Stimulated activated CD4-positive, alpha-beta T cell treated with anti-CD3 and anti-CD28 coated beads, Interleukin-15, amount 100 ng/mL, for 24 hours (primary cell): ENCODE measurements at places on chromosomes 2 and 18.

GRCh38 chr2:48912110-48912509 is 156.6 kb upstream of the LHCGR start:
- no peak for DNase-seq

- DNase-seq: no peak
Observed at GRCh38 chr2:55587-56448, 9.5 kb upstream of the FAM110C start.

GRCh38 chr18:46917108-46917802 is at the start of the genes KATNAL2 and PIAS2:
KATNAL2 (plus strand) TSS chr18:46917602; CDS start chr18:46946873, 29,271 bp downstream.
PIAS2 (minus strand) TSS chr18:46917507; CDS start chr18:46917345, 162 bp downstream.
- peak; percentile 82 for DNase-seq

DNA sequence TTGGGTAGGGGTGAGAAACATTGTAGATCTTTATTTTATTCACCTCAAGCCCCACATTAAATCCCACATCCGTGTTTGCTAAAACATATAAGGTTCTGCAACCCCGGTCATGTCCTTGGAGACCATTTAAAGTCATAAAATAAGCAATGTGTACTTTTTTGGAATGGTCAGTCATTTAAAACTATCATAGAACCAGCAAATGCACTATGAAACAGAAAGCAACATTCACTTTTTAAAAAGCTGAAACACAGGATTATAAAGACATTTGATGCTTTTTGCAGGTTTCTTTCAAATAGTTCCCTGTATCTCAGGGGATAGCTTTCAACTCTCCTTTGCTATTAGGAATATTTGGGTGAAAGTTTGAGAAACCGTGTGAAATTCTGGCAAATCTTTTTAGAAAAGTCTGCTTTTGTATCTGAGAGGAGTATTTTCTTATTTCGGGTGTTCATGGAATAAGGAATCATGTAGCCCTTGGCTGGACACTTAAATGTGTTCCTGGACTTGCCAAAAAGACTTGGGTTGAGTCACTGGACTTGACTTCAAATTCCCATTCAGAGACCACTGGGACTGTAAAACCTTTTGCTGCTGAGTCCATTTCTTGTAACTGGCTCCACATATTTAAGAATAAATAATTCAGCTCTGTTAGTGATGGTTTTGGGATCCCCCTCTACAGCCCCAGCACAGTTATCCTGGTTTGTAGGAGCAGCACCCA is 5.9 kb upstream of the CETN1 start:
- DNase-seq: no peak

DNA sequence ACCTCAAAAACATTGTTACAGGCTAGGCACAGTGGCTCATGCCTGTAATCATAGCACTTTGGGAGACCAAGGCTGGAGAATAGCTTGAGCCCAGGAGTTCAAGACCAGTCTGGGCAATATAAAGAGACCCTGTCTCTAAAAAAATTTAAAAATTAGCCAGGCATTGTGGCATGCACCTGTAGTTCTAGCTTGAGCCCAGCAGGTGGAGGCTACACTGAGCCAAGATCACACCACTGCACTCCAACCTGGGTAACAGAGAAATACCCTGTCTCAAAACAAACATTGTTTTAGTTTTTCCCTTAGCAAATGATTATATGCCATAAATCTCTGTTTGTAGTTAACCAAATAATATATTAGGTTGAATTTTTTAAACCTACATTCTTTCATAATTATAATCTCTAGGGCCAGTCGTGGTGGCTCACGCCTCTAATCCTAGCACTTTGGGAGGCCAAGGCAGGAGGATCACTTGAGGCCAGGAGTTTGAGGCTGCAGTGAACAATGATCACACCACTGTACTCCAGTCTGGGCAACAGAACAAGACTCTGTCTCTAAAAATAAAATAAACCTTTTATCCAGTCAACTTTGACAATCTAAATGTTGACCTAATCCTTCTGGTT is 13.3 kb upstream of the CYP20A1 start:
- DNase-seq: peak; percentile 37

DNA sequence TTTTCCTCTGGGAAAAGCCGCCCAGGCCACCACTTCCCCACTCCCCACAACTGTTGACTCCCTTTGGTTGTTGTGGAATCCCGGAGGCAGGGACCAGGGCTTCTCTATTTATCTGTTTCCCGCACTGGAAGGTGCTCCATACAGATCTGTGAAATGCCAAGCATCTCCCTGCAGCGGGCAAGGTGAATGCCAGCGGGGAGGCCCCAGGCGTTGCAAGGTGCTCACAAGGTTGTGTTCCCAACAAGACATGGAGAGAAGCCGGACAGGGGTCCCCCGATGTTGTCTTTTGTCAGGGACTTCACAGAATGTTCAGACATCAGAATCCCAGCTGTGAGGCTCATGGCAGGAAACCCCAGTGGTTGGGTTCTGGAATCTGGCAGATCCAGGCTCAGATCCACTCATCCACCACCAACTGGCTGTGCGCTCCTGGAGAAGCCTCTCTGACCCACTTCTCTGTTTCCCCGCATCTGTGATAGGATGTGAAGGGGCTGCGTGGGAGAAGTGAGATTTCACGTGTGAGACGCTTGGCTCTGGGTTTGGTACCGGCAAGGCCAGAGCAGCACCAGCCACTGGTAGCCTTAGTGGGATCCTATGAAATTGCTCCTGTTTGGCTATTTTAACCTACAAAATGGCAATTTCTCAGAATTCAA is 8.6 kb upstream of the NEU2 start:
- no peak for DNase-seq

GRCh38 chr2:150491943-150492342 is 4.5 kb upstream of the RND3 start:
- DNase-seq: no peak

DNA sequence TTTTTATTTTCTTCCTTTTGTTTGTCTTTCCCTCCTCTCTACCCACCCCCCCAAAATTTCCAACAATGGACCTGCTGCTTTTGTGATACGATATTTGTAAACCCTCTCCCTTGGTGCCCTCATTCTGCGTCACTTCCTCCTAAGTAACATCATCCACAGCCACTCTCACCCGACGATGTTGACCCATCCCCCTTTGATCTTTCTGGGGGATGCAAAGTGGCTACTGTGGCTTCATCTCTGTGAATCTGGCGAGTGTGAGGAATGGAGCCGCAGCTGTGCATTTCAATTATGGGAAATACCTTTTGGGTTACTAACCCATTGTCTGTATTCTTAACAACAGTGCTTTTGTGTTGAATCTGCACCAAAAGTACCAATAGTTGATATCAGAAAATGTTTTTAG is 19.4 kb downstream of the ANTXR1 start:
- no peak for DNase-seq

DNA sequence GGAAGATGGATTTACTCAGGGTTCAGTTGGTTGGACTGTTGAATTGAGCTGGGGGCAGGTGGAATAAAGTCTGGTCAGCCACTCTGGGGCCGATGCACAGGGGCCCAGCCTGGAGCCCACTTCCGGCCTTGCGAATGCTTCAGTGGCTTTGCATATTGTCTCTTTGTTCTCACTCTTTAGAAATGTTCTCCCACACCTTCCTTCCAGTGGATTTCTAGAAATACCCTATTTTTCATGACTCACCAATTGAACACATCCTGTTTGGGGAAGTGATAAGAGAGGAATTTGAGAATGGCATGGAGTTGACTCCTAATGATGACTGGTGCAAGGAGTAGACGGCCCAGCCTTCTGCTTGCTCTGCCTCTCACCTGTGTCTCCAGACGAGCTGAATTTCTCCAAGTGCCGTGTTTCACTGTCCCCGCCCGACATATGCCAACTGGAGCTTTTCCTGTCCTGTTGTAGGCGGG is 28.1 kb downstream of the ASAP2 start:
- DNase-seq: no peak

DNA sequence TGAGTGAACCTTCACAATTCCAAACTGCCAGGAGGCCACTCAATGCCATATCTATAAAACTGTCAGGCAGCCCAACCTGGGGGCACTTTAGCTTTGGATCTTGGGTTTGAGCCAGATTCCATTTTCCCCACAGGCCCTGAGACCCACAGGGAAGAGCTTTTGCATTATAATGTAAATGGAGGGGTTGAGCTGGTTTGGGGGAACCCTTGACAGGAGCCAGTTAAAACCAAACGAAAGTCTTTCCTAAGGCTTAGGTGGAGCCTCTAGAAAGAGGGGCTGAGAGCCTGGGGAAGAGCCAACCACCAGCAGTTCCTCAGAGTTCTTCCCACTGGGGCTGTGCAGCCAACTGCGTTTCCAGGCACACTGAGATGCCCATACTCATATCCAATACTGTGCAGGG is 42.7 kb downstream of the BCL11A start:
- no peak for DNase-seq

GRCh38 chr2:72116081-72116533 is 31.6 kb downstream of the CYP26B1 start:
- DNase-seq: no peak

- DNase-seq: no peak
Observed at GRCh38 chr18:21049306-21049705, 62.3 kb downstream of the ROCK1 start.

DNA sequence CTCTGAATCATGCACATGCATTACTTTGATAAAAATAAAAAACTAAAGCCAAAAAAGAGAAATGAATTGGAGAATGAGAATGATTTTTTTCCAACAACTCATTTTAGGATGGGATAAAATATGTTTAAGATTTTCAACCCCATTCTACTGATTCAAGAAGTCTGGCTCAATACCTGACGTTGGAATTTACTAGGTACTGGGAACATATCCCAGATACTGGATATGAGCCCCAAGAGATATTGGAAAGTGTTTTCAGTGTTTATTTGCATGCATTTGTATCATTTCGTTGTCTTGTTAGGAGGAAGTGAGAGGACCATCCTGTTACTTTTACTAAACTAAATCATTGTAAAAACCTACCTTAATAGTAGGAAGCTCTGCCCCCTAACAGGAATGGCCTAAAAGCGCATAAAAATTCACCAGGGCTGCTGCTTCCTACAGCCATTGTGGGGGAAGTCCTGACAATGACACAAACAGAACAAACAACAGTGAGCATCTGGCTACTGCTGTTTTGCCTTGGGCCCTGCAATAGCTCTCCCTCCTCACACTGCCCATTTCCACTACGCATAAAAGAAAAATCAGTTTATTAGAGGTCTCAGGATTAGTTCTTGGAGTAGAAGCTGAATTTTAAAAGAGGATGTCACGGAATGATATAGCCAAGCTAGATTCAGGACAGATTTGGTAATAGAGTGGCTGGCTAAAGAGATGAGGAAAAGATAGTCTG is 35.2 kb downstream of the ANKAR start:
- DNase-seq: no peak

DNA sequence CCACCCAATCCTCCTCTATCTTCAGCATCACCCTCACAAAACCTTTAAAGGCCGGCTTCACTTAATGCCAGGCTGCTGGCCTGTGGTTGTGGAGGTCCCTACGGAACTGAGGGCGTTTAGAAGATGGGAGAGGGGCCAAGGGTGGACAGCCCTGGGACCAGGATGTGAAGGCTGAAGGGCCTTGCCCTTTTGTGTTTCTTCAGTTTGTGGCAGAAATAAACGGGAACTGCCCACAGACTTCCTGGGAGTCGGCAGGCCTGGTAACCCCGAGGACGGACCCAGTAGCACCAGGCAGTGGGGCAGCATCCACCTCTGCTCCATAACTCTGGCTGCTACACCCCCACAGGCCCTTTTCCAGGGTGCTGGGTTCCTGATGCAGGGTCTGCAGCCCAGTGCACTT is 51.3 kb downstream of the LYPD1 start:
- DNase-seq: no peak

DNA sequence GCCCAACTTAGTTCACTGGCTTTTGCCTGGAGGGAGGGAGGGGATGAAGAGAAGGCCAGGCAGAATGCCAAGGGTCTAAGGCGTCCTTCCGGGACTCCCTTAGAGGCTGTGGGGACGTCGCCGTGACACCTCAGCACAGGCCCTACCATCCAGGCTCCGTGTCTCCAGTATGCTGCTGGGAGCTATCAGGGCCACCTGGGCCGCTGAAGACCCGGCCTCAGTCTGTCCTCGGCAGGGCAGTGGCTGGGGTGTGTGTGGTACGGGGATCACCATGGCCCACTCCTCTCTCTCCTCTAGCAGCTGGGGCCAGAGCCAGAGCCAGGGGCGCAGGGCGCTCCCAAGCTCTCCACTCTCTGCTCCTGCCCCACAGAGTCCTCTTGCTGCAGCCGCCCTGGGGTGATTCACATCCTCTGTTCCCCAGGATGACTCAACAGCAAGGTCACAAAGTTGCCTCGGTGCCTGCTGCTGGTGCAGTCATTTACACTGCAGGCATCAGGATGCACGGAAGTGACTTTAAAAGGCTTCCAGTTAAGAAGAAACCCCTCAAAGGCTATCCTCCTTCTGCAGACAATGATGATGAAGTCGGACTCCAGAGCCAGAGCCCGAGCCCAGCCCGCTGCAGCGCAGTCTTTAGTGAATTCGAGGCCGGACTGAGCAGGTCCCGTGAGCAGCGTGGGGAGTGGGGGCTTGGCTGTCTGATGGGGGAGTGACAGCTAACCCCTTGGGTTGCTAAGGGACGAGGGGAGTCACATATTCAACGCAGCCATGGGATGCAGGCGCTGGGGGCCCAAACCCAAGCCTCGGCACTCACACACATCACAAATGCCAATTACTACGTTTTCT is 31.9 kb downstream of the SNORC start:
- peak; percentile 73 for DNase-seq

DNA sequence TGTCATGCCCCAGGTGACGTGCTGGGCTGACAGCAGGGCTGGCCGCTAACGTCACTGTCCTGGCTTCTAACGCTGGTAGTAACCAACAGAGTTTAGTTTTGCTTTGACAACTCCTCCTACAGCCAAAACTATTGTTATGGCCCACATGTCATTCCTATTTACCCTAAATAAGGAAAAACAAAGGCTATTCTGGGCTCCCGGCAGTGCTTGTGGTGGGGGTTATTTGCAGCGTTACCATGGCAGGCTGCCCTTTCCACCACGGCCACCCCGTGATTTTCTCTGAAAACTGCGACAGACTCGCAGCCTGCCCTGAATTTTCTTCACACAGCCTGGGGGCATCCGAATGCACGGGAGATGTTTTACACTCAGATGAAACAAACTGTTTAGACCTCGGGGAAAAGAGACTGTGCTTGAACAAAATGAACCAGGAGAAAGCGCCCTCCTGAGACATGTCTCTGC is 115.2 kb downstream of the FAM210A start:
- DNase-seq: no peak

- DNase-seq: no peak
Observed at GRCh38 chr2:219460424-219460926, 25.8 kb downstream of the SPEG start.

- DNase-seq: no peak
Observed at GRCh38 chr2:218853766-218854165, 5.8 kb upstream of the WNT6 start.

- DNase-seq: no peak
Observed at GRCh38 chr2:7437141-7437540, 519.9 kb downstream of the RNF144A start.
